ENCODE measurements at places on chromosomes 2 and 18.
A peak's percentile ranks its signal among the peaks of the same experiment; 100 is the strongest.

DNA sequence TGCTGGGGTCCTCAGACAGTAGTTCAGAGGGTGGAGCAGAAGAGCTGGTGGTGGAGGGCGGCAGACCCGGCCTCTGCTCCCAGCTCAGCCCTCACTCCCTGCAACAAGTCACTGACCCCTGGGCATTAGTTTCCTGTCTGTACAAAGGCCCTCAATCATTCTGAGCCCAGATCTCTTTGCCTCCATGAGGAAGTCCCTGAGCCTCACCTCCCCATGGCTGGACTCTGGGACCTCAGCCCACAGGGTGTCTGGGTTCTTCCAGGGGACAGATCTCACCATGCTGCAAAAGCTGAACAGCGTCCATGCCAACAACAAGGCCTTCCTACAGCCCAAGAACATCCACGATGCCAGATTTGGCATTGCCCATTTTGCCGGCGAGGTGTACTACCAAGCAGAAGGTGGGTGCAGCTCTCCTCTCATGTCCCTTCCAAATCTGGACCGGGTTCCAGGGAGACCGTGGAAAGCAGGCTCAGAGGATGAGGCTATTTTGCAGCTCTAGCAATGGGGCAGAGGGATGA is 49.1 kb downstream of the MYO7B start:
- no peak for DNase-seq

DNA sequence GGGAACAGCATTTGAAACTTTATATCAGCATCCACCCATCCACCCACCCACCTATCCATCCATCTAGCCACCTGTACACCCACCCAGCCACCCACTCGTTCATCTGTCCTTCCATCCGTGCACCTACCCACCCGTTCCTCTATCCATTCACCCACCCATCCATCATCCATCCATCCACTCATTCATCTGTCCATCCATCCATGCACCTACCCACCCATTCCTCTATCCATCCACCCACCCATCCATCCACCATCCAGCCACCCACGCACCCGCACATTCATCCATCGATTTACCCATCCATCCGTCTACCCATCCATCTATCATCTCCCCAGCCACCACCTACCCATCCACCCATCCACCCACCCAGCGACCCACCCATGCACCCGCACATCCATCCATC is 24.8 kb downstream of the LDLRAD4 start:
- no peak for DNase-seq

- no peak for DNase-seq
These were observed 1.2 kb downstream of the TMEM237 start for GRCh38 chr2:201642086-201642578.

DNA sequence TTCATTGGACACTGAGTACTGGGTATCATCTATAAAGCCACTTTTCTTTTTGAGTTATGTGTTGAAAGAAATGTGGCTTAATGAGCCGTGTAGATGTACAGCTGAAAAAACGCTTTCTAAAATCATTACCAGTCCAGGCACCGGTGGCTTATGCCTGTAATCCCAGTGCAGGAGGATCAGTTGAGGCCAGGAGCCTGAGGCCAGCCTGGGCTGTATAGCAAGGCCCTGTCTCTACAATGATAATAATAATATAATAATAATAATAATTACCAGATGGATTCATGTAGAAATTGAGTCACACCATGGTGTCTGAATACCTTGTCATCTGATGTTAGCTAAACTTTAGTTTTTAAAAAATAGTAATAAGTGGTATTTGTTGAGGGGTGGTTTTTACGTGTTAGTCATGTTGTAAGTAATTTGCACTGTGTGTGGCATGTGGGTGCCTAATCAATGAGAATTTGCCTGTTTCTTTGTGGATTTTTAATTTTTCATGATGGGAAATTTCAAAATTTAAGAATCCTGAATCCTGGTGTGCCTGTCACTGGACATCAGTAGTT is 30.1 kb downstream of the NCK2 start:
- DNase-seq, result no peak

DNA sequence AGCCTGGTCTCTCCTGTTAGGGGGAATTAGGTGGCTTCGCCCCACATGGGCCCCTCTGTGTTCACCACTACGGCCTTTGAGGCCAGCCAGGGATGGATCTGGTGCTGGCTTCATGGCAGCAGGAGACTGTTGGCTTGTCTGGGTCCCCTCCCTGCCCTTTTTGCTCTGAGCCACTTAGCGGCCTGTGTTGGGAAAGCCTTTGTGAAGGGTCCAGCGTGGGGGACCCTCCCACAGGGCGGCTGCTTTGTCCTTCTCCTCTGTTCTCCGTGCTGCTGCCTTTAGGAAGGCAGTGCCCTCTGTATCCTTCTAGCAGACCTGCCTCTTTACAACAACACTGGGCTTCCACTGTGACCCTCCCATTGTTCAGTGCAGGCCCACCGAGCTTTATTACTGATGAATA is 118.4 kb downstream of the TSN start:
- DNase-seq, result no peak

DNA sequence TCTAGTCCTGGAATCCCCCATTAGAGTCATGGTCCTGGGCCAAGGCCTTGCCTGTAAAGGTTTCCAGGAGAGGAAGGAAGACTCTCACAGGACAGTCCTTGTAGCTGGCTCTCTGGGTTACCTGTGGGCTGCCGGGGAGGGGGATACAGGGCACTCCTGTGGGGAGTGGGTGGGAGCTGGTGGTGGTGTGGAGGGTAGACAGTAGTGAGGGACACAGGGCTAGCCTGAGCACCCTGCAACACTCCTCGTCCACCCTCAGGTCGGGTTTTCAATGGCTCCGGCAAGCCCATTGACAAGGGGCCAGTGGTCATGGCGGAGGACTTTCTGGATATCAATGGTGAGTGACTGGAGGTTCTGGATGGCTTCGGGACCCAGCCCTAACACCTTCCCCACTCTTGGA is 19.7 kb upstream of the ANKRD53 start:
- DNase-seq, result no peak

DNA sequence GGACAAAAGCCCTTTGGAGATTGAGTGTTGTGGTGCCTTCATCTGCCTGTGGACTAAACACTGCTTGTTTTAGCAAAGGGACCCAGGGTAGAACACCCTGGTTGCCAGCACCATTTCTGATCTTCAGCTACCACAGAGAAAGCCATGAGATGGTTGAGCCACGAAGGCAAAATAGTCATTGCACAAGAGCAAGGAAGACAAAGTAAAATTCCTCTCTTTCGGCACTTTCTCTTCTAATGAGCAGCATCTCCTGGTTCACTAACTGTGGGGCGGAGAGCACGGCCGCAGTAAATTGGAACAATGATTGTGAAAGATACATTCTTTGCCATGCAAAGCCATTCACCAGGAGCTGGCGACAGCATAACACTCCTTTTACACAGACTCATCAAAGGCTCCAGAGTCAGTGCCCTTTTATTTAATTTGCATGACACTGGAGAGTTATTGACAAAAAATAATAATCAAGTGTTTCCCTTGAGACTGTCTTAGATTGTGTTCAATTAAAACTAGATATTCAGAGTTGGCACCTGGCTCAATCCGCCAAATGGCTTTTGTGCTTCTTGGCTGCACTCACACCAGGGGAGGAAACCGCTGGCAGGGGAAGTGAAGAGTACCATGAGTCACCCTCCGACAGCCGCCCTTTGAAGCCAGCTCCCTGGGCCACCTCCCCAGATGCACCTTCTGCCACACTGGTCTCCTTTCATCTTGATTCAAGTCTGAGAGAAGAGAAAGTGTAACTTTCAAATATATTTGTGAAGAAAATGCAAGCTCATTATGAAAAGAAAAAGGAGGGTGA is 100.5 kb upstream of the MEIS1 start:
- DNase-seq, result peak; percentile 1

GRCh38 chr2:2575870-2576386 is 244.9 kb upstream of the MYT1L start:
- DNase-seq, result no peak

- DNase-seq, result peak; percentile 96
These were observed 36.5 kb downstream of the GALM start for GRCh38 chr2:38702413-38702812.

DNA sequence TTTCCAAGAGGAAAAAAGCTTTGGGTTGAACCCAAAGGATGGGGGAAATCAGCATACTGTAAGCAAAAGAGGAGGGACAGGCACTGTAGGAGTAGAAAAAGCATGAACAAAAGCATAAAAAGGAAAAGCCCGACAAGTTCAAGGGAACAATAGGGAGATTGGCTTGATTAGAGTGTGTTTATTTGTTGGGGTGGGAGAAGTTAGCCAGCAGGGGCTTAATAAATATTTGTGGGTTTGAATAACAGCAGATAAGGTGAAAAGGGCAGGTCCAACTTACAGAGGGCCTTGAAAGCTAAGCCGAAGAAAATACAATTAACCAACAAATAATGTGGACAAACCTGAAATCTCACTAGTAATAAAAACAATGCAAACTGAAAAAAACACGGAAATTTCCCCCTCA is 126.7 kb downstream of the THADA start:
- no peak for DNase-seq

DNA sequence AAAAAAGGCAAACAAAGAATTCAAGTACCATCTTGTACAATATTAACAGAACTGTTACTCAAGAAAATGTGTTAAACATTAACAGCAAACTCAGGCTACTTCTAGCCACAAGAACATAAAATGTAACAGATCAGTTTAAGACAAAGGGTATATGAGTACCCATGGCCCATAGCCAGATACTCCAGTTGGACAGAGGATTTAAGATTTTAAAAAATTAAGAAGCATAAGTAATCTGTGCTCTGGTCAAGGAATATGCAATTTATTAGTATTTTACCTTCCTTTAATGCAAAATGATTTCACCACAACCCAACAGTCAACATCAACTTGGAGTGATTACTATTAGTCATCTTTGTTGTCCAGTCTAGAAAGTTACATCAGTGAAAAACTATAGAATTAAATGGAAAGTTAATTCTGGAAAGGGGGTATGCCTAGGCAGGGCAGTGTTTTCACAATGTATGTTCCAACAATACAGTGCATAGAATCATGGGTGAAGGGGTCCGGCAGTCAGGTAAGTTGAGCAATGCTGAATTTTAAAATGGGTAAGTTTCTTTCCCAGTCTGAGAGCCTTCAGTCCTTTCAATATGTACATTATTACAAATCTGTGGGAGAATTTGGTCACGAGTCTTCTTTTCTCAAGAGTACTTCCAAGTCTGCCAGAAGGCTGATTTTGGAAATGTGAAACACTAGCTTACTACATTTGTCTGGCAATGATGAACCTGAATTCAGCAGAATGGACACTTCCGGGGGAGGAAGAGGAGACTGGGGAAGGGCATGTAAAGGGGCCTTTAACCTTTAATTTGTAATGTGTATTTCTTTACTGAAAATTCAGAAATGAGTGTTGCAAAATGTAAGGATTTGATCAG is 34.5 kb downstream of the SFT2D3 start:
- no peak for DNase-seq

DNA sequence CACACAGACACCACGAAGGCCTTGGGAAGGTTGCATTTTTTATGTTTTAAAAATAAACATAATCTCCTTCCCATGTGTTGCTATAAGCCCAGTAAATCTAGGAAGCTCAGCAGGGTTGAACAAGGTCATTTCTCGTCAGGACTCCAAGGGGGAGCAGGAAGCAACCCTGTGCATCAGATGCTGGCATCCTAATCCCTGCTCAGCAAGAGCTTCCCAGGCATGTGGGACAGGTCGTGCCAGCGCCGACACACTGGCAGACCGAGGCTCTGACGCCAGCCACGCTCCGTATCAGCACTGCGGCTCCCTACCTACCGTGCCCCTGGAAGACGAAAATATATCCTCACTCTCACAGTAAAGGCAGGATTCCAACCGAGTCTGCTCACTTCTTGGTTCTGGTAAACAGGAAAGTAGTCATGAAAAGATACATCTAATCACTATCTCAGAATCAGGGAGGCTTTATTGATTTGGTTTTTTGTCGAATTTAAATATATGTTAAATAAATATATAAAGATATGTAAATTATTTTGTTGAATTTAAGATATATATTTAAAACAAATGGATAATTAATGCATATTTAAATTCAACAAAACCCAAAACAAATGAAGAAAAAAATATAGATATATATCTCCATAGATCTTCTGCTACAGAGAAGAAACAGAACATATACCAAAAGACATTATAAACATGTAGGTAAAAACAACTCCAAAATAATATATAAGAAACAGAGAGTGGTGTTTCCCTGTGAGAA is 61.4 kb downstream of the TXNL1 start:
- DNase-seq, result peak; percentile 18

- DNase-seq, result no peak
These were observed 118.4 kb downstream of the LNPK start for GRCh38 chr2:175883586-175884194.

- DNase-seq, result no peak
These were observed 159.3 kb upstream of the MYCN start for GRCh38 chr2:15780912-15781574.

- DNase-seq, result no peak
These were observed 41.3 kb downstream of the PLEKHA3 start for GRCh38 chr2:178521304-178522150.

- no peak for DNase-seq
These were observed 135.0 kb downstream of the EPHA4 start for GRCh38 chr2:221437056-221437455.

DNA sequence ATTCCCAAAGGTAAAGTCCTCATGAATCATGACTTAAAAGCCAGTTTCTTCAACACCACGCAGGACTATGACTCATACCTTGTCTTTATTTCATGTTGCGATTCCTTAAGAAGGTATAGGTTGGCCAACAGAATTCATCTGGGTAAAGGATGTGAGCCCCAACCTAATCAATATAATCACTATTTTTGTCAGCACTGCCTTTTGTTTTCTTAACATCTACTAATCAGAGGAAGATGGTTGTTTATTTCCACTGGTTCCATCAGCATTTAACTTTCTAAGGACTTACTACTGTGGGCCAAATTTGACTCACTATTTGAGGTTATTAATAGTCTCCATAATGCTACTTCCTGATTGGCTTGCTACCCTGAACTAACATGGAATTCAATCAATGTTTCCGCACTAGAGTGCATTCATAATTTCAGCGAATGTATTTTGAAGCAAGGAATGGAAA is 78.6 kb downstream of the SCG2 start:
- peak; percentile 54 for DNase-seq

- DNase-seq, result no peak
These were observed 60.7 kb upstream of the GATA6 start for GRCh38 chr18:22108674-22109073.

- no peak for DNase-seq
These were observed 102.2 kb upstream of the MSH2 start for GRCh38 chr2:47300609-47301276.

- DNase-seq, result no peak
These were observed 51.6 kb upstream of the TMEFF2 start for GRCh38 chr2:192246297-192246696.

DNA sequence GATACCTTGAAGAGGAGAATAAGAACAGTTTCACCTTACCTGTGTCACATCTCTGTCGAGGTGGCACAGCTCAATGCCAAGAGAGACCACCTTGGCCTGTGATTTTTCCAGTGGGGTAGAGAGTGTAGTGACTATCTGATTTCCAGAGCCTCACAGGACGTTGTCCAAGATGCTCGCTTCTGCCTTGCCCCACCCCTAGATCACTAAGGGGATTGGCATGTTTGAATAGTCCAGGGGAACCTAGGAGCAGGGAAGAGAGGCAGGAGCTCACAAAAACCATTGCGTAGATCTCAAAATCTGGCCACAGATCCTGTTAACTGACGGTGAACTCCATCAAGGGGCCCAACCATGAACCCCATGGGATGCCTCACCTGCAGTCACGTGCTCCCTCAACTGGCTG is 24.2 kb downstream of the TMEM178A start:
- no peak for DNase-seq
